ENCODE measurements at places on chromosomes 11 and 22.
A peak's percentile ranks its signal among the peaks of the same experiment; 100 is the strongest.

DNA sequence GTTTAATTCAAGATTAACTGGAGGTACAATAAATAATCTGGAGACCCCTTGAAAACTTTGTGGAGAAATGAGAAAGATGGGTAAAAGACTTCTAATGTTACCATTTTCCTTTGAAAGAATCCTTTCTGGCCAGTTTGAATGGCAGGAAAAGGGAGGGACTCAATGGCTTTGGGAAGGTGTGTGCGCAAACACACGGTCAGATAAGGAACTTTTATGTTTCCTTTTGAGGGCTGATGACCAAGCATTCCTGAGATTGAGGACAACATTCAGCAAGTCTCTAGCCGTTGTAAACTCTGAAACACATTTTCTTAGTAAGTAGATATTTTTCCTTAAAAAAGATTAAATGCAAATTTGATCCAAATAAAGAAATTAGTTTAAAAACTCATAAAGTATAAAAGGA, 909.7 kb upstream of the TENM4 start:
- DNase-seq, result no peak

GRCh38 chr22:41925783-41926460, 684 bp downstream of the TNFRSF13C start:
- peak; percentile 80 for DNase-seq

GRCh38 chr11:26297189-26297975, 34.5 kb upstream of the ANO3 start:
- no peak for DNase-seq

GRCh38 chr11:73237471-73238290, 19.6 kb downstream of the P2RY2 start:
- DNase-seq, result no peak

DNA sequence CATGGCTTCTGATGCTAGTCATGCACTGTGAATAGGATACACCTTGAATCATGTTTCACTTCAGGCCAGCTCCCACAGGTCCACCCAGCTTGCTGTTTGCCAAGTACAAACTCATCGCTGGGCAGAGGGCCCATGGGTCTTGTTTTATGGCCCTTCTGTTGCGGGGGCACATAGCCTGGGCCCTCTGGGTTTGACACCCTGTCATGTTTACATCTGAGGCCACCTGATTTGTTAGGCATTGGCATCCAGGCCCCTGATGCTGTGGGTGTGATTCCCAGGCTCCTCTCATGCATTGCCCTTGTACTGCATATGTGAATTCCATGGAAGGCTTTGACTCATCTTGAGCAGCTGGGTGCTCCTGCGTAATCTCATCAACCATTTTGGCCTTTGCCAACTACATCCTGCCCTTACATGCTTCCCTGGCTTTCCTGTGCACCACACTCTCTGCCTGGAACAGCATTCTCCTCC, 32.6 kb downstream of the PPFIBP2 start:
- DNase-seq, result no peak

DNA sequence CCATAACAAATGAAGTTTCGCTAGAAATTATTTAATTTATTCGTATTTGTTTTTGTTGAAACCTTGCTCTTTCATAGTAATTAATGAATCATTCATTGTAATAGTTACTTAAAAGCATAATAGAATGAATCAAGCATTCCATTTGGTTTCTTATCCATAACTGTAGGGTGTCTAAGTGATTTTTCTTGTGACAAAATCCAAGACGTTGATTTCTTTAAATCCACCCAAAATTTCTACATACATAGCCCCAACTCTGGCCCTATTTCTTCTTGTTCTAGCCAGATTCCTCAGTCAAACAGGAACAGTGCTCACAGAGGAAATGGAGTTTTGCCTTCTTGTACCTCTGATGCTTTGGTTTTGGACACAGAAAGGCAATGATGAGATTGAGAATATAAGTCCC, 25.5 kb downstream of the UBASH3B start:
- no peak for DNase-seq

- DNase-seq, result no peak
Measured at GRCh38 chr11:126122863-126123262, 60.2 kb upstream of the CDON start.

DNA sequence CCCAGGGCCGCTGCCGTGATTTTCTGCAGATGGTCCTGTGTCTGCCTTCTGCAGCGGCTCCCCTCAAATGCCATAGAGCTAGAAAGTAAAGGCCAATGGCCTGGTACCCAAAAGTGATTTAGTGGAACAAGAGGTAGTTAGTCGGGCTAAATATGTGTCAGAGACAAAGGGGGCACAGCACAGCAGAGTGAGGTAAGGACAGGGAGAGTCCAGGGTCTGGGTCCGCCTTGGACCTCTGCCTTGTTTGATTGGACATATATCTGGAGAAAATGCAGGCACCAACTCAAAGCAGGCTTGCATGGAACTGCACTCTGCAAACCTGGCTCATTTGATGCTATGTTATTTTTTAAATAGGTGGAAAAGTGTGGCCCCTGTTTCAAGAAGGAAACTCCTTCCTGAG, 249.6 kb upstream of the B3GAT1 start:
- no peak for DNase-seq

- no peak for DNase-seq
Measured at GRCh38 chr22:23922921-23923320, 28.7 kb downstream of the MIF start.

GRCh38 chr11:118547132-118547531, 16.1 kb downstream of the TMEM25 start:
- DNase-seq, result no peak

DNA sequence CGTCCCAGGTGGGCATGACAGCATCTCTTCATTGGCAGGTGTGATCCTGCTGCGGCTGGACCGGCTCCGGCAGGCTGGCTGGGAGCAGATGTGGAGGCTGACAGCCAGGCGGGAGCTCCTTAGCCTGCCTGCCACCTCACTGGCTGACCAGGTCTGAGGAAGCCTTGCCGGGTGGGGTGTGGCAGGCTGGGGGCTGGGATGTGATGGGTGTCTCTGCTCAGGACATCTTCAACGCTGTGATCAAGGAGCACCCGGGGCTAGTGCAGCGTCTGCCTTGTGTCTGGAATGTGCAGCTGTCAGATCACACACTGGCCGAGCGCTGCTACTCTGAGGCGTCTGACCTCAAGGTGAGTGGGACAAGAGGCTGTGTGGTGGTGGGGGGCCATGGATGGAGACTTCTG, 3.5 kb downstream of the LARGE2 start:
- peak; percentile 7 for DNase-seq

GRCh38 chr22:46088541-46089311, 61.6 kb upstream of the PPARA start:
- DNase-seq, result no peak

DNA sequence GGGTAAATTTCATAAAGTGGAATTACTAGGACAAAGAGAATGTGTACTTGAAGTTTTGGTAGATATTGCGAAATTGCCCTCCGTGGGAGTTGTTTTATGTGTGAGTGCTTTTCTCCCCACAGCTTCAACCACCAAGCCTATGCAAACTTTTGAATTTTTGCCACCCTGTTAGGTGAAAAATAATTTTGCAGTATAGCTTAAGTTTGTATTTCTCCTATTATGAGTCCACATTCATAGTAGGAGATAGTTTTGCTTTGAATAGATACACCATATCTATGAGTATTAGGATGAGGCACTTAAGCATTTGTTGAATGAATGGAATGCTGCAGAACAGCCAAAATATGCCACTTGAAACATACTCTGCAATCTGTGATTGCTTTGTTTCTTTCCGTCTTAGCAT, 43.6 kb downstream of the UVRAG start:
- DNase-seq, result no peak

- DNase-seq, result peak; percentile 69
Measured at GRCh38 chr11:44950625-44951476, at the start of gene TP53I11. Gene TP53I11, minus strand, starts transcription at chr11:44950883. Its CDS starts 12,548 bp downstream, at chr11:44938335.

DNA sequence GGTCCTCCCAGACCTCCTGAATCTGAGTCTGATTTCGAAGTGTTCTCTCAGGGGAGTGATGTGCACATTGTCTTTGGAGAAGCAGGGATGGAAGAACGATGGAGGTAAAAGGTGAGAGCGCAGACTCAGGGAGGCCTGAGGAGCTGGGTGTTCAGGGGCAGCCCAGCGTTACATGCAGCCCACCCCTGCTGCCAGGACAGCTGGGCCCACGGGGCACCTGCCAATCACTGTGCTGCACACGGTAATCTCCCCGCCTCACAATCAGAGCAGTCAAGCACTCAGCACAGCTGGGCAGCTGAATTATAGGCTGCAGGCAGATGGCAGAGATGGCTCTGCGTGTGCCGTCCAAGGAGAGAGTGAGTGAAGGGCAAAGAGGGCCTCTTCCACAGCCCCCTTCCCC, 17.9 kb upstream of the HTR3A start:
- no peak for DNase-seq

DNA sequence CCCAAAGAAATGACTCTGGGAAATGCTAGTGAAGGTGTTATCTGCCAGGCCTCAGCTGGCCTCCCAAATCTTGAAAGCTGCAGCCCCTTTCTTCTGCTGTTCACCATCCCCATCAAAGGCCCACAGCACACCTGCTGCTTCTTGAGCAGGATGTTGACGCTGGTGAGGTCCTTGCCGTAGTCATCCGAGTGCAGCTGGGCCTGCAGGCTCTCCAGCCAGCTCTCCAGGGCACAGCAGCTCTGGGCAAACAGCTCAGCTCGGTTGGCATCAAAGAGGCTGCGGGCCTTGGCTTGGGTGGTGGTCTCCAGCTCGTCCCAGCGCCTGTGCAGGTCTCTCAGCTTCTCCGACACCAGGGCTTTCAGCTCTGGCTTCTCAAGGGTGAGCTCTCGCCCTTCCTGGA, 18.5 kb upstream of the RBM4B start:
- DNase-seq, result no peak

GRCh38 chr22:41966607-41967240, 2.5 kb upstream of the SEPTIN3 start:
- peak; percentile 35 for DNase-seq

DNA sequence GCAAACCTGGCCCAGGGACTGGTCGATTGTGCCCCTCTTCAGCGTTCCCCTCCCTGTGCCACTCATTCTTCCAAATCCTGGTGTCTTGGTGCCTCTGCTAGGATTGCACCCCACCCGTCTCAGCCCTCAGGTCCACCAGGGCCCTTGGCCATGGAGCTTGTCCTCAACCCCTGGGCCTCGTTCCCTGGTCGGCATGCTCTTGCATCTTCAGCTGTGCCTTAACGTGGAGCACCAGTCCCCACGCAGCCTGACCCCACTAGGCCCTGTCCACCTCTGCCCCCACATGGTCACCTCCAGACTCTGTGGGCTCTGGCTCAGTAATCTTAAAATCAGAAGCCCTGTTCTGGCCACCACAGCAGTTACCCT, 61.1 kb downstream of the OSBP2 start:
- DNase-seq, result no peak

DNA sequence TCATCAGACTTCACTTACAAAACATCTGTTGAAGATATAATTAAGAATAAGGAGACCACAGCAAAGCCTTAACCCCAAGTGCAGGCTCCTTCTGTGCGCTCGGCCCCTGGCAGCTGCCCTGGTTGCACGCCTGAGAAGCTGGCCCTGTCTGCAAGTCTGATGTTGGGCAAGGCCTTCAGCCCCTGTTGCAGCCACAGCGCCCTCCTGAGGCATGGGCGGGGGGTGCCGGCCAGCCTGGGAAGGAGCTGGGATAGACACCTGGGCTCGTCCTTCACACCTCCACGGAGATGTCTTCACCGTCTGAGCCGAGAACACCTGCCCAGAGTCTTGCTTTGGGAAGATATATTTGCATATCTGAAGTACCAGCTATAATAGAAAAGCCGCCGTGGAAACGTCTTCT, 104.1 kb downstream of the MPPED1 start:
- DNase-seq, result no peak
